ENCODE measurements at places on chromosomes 13 and 19.

DNA sequence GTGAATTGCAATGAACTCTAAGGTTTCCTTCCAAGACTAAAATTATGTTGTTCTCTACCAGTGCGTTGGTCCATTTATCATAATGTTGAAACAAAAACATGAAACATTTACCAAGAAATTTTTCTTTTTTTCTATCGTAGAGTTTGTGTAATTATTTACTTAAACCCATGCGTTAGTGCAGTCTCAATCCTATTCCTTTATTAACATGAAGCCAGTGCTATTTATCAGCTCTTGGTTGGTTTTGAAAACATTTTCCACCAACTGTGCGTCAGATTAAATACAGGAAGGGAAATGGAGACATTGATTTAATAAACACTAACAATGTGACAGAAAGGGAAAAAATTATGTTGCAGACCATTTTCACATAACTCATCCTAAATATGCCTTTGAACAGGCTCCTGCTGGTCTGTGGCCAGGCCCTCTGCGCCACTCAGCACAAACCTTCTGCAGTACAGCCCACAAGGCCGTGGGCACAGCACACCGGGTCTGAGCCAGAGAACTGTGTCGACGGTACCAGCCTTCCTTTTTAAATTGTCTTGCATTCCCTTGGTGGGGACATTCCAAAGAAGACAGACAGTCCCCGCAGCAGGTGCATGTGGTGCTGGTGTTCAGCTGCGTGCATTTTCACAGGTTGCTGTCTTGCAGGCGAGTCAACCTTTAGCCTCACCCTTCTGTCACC is 135.8 kb downstream of the SHISA2 start:
- no peak for DNase-seq

DNA sequence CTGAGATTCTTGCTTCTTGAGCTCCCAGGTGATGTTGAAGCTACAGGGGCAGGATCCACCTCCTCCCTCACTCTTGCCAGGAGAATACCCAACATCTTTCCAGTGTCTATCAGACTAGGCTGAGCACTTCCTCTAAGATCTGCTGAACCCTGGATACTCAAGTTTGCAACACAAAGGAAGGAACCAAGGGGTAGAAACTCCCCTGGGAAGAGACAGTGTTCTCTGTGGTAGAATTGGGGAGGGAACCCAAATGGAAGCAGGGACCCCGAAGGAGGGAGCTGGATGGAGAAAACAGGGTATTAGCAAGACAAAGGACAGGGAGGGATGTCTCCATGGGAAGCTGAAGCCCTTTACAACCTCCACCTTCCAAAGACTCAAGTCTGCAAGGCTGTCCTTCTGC is 117.6 kb downstream of the DNAJC15 start:
- no peak for DNase-seq

- DNase-seq = no peak
Observed at GRCh38 chr13:20127262-20127561, 33.6 kb downstream of the GJA3 start.

- DNase-seq = no peak
Observed at GRCh38 chr19:47275791-47276461, 1.2 kb downstream of the INAFM1 start.

GRCh38 chr13:25111585-25111956 is 15.6 kb downstream of the PABPC3 start:
- no peak for DNase-seq

DNA sequence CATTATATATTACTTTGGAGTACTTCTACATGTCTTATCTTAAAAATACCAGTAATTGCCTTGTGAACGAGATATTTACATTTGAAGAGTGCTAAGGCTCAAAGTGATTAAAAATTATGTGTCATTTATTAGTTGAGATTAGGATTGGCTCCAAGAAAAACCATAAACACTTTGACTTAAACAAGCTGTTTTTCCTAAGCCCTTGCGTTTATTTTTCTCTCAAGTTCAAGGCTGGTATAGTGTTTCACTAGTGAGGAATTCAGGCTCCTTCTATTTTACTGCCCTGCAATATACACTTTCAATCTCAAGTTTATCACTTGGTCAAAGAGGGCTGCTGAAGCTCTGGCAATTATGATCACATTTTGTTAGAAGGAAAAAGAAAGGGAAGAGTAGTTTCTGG is 49.9 kb downstream of the UFM1 start:
- no peak for DNase-seq

DNA sequence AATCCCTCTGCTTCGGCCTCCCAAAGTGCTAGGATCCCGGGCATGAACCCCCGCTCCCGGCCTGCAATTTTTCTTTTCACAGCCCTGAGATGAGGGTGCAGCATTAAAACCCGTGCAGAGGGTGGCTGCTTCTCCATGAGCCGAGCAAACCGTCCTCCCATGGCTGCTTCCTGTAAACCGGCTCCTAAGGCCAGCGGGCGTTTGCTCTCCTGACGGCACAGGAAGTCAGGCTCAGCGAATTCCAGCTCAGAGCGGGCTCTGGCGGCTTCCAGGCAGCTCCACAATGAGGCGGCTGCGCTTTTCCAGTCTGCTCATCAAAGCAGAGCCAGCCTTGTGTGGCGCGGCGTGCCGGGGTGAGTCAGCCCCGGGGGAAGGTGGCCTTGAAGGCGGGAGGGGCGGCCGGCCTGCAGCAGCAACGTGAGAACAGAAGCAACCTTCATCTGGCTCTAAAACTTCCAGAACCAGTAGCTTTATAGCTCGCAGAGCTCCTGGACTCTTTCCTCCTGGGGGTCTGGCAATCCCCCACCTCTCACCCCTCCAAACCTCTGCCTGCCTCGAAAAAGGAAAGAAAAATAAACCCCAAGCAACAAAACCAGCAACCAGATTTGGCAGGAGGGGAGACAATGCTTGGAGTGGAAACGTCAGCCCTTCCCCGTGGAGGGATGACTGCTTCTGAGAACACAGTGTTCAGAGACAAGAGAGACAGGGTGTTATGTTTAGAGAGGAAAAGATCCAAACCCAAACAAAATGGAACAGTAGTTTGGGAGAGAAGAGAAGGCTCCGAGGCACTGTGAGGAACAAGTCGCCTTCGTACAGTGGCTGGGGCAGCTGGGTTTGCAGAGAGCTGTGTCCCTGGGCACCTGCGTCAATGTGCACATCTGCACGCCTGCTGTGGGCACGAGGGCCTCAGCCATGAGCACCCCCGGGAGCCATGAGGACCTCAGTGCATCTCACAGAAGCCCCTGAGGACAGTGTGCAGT is 67.8 kb downstream of the GADD45B start:
- peak; percentile 75 for DNase-seq

DNA sequence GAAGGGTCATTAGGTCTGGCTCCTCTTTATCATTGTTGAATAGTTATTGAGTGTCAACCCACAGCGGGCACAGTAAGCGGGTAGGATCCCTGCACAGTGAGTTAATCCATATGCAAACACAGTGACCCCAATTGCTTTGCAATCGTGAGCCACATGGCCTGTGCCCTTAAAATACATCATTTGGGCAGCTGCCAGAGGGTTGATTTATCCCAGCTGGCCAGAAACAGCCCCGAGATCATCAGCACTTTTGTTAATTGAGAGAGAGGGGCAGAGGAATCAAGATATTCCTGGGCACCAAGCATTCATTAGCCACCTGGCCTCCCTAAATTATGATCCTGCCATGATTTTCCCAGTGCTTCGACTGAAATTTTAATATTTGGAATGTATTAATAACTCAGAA is 9.8 kb upstream of the CNMD start:
- no peak for DNase-seq

DNA sequence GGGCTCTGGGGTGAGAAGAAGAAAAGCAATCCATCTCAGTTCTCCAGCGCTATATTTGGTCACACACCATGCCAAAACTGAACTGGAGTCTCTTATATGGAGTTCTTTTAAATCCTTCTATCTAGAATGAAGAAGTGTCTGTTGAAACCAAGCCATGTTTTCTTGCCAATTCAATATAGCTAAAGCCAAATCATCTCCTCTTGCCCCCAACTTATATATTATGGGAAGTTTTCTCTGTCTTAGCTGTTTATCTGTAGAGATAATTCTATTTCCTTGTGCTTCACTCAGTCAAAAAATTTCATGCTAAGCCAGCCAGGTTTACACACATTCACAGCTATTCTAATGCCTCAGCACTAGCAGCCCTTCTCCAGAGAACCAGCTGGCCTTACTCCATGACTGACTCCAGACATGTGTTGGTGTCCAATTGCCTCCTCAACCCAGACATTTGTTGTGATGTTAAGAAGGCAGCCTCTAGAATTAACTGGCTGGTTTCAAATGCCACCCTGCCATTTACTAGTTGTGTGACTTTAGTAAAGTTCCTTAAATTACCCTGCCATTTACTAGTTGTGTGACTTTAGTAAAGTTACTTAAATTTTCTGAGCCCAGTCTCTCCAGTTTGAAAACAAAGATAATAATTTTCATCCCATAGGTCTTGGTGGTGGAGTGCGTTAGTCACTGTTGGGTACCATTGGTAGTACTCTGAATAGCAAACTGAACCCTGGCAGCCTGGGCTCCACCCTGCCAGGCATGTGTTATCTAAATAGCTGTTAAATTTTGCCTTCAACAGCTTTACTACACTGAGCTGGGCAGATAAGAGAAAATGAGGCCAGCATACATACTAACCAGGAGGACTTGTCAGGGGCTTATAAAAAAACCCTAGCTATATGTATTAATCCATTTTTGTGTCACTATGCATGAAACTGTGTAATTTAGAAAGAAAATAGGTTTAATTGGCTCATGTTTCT is 525.1 kb downstream of the LMO7 start:
- DNase-seq = no peak

Measured in stimulated activated CD4-positive, alpha-beta T cell treated with anti-CD3 and anti-CD28 coated beads, Interleukin-4, amount 100 ng/mL, for 1 hour (primary cell).